ENCODE measurements at places on chromosomes 4 and X.

- no peak for DNase-seq
These were observed 378.1 kb downstream of the GABRG1 start for GRCh38 chr4:45745741-45746140.

DNA sequence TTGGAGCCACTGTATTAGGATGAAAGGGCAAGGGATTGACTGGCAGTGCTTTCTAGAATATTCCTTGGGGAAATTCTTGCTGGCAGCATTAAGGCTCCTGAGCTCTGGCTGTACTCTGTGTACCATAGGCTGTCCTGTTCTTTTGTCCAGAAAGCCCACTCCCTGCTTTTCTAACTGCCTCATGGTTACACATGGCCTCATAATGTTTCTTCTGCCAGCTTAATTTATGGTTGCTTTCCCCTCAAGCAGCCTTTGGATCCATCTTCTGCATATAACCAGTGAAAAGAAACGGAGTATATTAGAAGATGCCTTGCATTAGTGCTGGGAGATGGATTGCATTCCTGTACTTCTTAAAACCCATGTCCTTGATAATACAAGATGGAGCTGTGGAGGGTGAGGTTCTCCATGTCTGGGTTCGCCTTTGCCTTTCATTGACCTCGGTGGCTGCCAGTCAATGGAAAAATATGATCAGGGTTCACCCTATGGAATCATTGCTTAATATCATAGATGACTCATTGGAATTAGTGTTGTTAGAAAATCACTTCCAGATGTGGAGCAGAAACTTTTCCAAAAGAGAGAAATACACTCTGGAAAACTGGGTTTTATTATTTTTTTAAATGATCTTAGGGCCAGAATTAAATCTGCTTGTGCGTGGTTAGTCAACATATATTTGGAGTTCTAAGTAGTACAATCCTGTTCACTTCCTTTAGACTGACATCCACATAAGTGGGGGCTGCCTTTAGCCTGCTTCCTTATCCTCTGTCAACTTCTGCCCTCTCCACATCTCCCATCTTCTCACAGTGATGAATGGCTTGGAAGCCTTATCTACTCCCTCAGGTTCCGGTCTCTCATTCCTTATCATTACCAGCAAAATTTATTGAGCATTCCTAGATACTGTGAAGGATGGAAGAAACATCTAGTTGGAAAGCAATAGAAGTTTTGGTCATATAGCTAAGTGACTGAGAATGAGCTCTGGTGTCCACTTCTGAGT, 24.9 kb downstream of the DOCK11 start:
- no peak for DNase-seq

DNA sequence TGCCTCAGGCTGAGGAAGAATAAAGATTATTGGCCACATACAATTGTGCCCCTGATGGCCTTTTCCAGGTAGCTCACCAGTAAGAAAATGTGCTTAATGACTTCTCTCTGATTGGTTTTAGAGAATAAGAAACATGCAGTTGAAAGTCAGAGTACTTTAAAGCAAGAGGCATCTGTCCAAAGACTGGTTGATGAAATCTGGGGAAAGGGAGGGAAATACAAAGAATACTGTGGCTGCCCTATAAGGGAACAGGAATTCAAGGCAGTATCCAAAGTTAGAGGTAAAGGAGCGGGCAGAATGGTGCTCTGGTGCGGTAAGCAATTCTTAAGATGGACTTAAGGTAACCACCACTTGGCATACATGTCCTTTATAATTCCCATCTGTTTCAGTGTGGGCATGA, 11.4 kb downstream of the PBDC1 start:
- no peak for DNase-seq

- no peak for DNase-seq
These were observed 48.4 kb upstream of the SPANXN2 start for GRCh38 chrX:143768976-143769375.

GRCh38 chr4:73902038-73902637, 32.9 kb downstream of the CXCL1 start:
- no peak for DNase-seq

DNA sequence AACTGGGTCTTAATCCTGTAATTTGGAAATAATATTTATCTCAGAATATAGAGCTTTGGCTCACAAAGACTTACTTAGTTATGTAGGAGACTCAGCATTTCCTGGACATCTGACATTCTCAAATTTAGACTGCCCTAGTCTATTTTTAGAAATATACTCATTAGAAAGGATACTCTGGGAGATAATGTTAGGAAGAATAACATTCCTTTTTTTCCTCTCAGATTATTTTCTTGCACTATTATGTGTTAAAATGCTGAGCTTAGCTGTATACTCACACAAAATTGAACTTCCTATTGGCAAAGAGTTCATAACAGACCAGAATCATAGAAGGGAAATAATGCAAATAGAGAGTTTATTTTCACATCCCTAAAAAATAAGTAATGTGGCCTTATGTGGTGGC, 1424.9 kb upstream of the PCDH7 start:
- DNase-seq, result no peak

DNA sequence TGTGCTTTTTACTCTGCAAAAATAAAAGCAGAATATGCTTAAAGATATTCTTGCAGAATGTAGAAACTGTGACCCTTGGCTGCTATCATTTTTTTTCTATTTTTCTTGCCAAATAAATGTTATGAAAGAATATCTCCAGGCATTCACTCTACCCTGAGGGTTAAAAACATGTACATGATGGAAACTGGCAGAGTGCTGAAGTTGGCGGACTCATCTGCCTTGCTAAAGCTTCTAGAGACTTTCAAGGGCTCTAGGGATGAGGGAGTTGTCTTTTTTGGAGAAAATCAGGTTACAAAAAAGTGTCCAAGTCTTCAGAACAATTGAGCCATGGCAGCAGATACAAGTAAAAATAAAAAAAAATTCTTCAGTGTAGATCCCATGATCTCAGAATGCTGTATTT, 40.5 kb upstream of the NRK start:
- no peak for DNase-seq

DNA sequence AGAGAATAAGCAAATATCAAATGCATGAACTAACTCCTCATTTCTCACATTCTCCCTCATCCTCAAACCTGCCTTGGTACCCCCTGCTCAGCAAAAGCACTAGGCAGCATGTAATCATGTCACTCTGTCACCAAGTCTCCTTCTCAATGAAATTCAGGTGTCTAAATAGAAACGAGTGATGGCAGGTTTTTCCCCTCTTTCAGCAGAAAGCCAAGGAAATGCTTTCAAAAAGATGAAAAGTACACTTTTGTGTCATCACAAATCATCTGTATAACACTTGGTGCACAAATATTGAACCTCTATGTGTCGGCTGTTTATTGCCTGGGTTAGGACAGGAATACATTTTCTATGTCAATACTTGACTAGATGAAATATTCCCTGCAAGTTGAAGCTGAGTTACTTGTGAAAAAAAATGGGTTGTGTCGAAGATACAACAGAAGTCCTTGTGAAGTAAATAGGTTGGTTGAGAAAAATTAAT, 285.1 kb upstream of the MAGEB18 start:
- DNase-seq, result no peak

DNA sequence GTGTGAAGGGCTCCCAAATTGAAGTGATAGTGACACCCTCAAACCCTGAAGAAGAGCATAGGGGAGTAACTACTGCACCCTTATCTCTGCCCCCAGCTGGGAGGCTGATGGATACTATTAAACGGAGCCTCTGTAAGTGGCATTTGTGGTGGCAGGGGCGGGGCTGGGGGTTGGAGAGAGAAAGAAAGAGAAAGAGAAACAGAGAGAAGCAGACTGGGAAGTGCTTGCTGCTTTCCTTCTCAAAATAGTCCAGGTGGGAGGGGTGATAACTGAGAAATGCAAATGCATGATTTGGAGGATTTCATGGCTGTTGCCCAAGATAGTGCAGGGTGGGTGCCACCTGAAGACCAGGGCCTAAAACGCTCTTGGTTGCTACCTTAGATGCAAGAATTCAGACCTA, 253.5 kb upstream of the GATB start:
- DNase-seq, result no peak

DNA sequence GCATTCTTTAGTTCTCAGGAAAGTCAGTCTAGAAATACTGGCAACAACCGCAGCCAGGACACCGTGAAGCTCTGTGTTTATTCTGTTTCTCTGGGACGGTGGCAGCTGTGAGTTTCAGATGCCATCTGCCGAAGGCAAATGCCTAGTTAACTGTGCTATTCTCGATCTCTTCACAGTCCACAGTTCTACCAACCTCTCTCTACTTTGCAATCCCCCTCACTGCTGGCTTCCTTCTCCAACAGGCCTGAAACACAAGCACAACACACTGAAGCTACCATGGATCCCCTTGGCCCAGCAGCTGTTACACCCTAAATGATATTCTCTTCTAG, 118.8 kb downstream of the ZNF827 start:
- no peak for DNase-seq

- no peak for DNase-seq
These were observed 74.0 kb upstream of the TBL1X start for GRCh38 chrX:9390693-9391368.

GRCh38 chr4:154491341-154492271, at the start of gene DCHS2:
TSS of gene DCHS2 (minus strand) at chr4:154491799. CDS start at chr4:154491355, 444 bp downstream.
- DNase-seq, result peak; percentile 20

- DNase-seq, result peak; percentile 44
These were observed 91.3 kb upstream of the WDR44 start for GRCh38 chrX:118254611-118255010.

DNA sequence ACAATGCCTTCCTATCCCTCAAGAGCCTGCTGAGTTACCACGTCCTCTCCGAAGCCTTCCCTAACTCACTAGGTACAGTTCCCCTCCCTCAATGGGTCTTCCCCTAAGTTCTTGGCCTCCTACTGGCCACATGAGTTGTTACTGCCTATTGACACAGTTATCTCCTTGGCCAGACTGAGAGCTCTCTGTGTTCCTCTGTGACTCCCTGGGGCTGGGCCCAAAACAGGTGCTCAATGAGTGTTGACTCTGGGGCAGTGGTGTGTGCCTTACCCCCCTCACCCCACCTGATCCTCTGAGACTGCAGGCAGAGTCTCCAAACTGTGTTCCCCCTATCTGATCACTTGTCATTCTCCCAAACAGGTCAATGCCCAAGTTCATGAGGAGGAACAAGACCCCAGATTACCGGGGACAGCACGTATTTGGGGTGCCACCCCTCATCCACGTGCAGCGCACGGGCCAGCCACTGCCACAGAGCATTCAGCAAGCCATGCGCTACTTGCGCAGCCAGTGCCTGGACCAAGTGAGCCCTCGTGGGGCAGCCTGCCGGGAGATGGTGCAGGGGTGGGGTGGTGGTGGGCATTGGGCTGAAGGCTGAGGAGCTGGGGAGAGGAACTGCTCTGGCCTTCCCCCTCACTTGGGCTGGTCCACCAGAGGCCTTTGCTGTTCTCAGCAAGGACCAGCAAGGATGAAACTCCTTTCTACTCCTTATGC, 72.6 kb downstream of the STARD8 start:
- no peak for DNase-seq

DNA sequence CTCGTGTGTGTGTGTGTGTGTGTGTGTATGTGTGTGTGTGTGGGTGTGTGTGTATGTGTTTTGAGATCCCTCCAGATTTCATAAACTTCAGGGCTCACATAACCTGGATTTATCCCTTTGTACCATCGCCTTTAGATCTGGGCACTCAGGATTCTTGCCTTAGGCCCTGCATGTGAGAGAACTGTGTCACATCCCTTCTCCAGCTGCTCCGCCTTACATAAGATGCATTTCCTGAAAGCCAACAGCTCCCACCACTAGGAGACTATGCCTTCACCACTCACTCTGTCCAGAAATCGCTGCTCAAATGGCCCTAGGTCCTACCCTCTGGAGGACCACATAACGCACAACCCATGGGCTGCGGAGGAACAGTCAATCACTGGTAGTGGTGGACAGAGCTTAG, 348.8 kb downstream of the CCSER1 start:
- DNase-seq, result no peak

GRCh38 chrX:111123606-111124179, 27.7 kb downstream of the PAK3 start:
- DNase-seq, result no peak

GRCh38 chrX:154478728-154479622, at the start of gene LAGE3:
TSS of gene LAGE3 (minus strand) at chrX:154479281. CDS start at chrX:154478915, 366 bp downstream.
- peak; percentile 92 for DNase-seq

DNA sequence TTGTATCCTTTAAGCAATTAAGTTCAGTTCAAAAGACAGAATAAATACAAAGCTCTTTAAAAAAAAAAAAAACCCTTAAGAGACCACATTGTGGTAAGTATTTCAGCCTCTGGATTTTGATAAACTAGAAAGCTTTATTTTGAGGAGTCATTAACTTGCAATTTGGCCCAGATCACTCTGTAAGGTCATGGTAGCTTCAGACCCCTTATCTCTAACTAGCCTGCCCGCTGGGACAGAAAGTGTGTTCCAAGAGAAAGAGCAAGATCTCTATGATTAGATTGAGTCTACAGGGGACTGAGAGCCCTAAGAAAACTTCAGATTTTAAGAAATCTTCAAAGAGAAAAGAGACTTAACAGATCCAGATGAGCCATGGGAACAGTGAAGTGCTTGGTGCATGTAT, 45.6 kb downstream of the GALNT7 start:
- DNase-seq, result no peak

GRCh38 chr4:37918653-37919052, 27.8 kb downstream of the TBC1D1 start:
- no peak for DNase-seq

DNA sequence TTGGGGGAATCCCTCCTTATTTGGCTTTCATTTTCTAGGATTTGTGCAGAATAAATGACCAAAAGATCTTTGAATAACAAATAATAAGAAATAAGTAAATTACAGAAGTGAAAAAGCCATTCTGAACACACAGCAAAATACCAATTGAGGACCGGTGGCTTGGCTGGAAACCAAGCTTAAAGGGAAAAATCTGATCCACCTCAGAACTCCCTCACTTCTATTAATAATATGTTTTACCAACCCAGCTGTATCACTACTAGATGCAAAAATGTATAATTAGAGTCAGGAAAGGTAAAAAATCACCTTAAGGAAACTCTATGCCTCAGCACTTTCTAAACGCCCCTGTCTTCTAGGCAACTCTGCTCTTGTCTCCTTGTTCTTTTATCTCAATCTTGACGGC, 77.3 kb downstream of the TSPAN5 start:
- no peak for DNase-seq

DNA sequence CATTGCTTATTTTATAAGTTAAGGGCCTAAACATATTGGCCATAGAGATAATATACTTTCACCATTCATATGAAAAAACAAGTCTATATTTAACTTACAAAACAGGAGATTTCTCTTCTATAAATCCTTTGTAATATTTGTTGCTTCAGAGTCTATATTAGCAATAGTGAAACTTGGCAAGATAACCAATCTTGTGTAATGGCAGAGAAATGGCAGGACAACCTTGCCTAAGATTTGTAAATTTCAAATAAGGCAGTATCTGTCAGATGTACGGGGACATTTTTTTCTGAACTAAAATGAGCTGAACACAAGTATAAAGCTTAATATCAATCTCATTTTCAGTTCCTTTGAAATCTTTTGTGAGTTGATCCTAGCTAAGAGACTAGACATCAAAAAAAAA, 17.8 kb upstream of the CPEB2 start:
- DNase-seq, result no peak

DNA sequence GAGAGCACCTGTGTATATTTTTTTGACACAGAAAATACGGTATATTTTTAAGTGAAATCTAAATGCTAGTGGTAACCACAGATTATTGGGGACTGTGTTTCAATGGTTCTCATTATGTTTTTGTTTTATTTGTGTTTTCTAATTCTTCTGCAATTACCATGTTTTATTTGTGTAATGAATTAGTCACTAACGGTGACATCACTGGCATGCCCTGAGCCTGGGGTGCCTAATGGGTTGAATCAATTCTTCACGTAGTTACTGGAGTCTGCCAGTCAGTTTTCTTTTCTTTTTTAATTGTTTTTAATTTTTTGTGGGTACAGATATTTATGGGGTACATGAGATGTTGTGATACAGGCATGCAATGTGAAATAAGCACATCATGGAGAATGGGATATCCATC, 168.8 kb downstream of the RELL1 start:
- DNase-seq, result no peak

- DNase-seq, result no peak
These were observed 47.5 kb downstream of the CPZ start for GRCh38 chr4:8639777-8640720.

Measured in progenitor cell of endocrine pancreas (in vitro differentiated cells).